ENCODE measurements at places on chromosomes 1 and 21.

DNA sequence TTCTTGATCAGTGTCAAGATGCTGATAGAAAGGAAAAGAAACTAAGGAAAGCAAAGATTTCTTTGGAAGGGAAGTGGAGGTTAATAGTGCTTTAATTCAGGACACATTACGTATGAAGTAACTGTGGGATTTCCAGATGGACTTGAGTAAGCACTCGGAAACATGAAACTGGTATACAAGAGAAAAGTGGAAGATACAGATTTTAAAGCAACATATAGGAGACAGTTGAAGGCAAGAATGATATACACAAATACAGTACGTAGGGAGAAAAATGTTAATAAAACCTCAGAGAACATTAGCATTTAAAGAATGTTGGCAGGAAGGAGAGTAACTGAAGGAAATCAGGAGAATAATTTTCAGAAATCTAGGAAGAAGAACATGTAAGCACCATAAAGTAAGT lies 730.9 kb upstream of the ADGRL2 start:
- DNase-seq = no peak

DNA sequence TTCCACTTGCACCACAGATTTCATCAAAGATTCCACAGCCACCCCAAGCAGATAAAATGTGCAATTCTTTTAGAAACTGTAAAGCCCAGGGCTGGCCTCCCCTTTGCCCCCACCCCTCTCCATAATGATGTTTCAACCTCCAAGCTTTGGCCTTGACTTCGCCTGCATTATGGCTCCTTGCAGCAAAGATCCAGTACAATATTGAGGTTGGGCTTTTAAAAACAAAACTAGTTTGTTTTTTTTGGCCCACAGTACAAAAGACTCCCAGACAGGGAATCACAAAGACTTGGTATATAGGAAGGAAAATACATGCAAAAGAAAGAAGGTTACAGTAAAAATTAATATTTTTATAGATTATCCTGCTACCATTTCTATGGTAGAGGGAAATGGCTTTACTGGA lies 356.5 kb upstream of the PTBP2 start:
- DNase-seq = no peak

- no peak for DNase-seq
These were observed 5.0 kb downstream of the JMJD4 start for GRCh38 chr1:227729881-227730629.

DNA sequence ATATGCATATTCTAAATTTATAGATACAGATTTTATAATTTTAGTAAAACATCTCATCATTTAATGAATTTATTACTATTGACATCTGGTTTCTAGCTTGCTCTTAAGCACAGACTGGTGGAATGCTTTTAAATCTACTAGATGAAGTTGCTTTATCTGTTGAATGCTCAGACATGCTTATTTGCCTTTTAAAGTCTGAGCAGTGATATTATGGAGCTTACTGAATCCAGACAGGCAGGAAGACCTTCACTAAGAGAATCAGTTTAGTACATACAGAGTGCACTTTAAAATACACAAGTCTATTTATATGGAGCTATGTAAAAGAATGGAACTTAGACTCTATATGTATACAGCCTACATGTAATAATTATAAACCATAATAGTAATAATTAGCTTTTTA lies 16.6 kb downstream of the SDCCAG8 start:
- DNase-seq = no peak

DNA sequence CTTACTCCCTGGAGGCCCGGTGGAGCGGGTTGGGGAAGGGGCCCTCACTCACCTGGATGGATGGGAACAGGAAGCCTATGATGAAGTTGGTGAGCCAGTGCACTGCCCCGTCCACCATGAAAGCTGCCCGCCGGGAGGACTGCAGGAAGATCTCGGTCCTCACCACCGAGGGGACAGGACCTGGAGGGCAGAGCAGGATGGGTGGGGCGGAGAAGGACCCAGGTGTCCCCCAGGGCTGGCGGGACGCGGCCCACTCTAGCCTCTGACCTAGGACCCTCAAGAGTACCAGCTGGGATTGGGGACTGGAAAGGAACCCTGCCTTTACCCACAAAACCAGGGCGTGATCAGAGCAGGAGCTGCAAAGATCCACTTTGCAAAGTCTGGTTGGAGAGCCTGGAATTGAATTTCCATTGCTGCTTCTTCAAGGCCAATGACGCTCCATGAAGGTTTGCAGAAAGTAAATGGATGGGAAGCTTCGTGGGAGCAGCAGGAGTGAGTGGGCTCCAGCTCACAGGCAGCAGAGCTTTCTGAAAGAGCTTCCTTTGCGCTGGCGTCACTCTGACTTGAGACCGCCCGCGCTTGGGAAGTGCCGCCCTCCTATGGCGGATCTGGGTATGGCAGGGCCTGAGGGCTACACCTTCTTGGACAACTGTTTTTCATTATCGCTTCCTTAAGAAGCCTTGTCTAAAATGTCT lies 21.4 kb downstream of the SLC2A7 start:
- no peak for DNase-seq

DNA sequence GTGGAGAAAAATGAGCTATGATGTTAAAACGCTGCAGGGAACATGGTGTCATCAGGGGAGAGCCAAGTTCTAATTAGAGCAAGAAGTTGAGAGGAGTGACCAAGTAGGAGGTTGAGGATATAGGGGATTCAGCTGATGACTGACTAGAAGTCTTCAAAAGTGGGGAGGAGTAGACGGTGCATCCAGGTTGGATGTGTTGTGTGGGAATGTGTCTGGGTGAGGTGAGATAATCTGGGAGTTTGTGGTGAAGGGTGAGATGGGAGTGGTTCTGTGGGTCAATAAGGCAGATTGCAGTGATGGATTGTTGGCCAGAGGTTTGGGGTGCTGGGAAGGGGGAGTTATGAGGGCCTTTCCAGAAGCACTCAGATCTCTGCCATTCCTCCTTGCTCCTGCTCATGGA lies 72.0 kb upstream of the IRF2BP2 start:
- DNase-seq = no peak

DNA sequence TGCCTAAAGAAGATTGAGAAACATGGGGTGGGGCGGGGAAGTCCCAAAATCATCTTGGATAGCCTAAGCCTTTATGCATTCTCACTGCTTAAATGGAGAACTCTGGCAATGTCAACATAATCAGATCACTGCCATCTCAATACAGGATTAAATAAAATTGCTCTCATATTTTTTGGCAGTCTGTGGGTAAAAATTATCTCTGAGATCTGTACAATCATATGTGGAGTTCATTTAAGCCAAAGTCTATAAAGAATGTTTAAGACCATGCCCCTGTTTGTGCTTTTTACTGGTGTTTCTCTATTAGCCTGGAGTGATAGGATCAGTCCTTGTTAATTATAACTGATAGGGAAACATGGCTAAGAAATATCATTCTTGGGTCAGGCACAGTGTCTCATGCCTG lies 136.3 kb downstream of the GPR52 start:
- no peak for DNase-seq

DNA sequence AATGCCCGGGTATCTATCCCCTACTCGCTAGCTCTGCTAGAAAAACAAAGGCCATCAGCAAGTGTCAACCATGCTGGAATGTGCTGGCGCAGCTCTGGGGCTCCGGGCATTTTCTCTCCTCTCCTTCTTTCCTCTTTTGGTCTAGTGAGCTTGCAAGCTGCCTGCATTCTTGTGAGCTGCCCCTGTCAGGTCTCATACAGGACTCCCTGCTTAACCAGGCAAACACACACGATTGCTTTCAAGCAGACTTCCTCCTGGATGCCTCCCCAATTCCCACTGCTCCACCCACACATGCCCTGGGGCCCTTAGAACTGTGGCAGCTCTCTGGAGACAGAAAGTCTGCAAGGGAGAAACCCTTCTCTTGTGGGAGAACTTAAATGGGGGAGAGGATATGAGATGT lies 35.7 kb upstream of the SUCO start:
- no peak for DNase-seq

DNA sequence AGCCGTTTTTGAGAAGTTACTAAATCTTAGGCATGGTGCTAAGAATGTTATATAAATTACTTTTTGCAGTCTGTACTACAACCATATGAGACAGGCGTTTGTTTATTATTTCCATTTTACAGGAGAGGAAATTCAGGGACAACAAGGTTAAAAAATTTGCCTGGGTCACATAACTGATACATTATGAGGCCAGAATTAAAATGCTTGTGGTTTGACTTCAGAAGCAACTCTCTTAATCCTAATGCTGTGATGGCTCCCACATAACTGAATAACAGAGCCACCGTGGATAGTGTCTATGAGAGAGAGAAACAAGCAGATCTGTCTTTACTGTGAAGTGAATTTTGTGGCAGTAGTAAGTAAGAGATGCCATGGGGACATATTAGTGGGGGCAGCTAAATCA lies 184.9 kb downstream of the NCAM2 start:
- no peak for DNase-seq

DNA sequence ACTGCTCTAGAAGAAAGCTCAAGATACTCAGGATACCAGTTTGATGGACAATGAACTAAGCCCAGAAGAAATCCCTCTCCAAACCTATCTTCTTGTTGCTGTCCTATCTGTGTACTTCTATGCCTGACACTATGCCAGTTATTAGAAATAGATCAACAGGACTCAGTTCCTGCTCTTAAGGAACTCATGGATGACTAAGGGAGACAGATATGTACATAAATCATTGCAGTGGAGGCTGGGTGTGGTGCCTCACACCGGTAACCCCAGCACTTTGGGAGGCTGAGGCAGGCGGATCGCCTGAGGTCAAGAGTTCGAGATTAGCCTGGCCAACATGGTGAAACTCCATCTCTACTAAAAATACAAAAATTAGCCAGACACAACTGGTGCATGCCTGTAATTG lies 42.4 kb upstream of the AK4 start:
- no peak for DNase-seq

DNA sequence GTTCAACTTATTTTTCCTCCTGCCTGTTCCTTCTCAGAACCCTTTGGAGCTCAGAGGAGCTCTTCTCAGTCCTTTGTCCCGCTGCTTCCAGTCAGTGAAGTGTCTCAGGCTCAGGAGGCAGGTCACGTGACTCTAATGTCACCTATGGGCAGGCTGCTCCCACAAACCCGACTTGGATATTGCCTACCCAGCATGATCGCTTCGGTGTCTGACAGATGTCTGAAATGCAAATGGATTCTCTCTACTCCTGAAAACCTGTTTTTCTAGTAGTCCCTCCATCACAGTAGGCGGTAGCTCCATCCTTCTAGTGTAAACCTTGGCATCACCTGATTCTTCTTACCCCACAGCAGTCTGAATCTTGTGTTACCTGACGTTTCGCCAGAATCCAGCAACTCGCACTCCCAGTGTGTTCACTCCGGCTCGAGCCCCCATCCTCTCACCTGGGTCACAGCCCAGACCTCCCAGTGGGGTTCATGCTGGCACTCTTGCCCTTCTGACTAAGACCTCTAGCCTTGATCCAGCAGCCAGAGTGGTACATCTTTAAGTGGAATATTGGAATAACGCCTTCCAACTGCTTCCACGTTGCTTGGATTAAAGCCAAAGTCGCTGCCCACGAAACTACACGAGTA lies 5.4 kb downstream of the PADI6 start:
- no peak for DNase-seq

GRCh38 chr1:94863297-94863911 lies 43.2 kb downstream of the SLC44A3 start:
- DNase-seq = no peak

DNA sequence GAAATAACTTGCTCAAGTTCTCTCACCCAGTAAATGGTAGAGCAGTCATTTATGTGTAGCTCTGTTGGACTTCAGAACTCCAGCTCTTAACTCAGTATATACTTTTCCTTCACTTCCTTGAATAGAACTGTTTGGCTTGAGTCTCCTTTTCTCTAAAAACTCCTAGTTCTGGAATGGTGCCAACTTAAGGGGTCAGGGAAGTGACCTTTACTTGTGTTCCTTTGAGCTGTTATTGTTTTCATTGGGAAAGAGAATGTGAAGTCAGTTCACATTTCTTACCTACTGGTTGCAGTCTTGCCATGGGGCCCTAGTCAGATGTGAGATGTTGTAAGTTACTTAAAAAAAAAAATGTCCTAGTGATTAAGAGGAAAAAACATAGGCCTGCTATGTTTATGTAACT lies 77.0 kb upstream of the MACF1 start:
- DNase-seq = no peak

- DNase-seq = no peak
These were observed 936 bp downstream of the ZFP69B start for GRCh38 chr1:40451238-40451585.

DNA sequence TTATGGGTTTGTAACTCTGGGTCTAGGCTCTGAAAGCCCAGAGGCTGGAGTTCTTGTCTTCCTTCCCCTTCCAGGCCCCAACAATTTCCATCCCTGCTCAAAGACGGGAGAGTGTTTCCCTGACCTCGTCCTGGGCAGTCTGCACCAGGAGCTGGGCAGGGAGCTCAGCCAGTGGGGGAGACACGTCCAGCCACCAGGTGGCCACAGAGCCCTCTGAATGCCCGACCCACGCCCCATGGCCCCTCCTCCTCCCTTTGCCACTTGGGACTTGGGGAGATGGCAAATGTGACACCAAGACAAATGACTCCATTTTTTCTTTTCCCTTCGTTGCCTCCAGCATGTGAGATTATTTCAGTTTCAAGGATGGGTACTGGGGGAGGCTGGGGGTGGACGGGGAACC lies 159.9 kb upstream of the AJAP1 start:
- DNase-seq = no peak

DNA sequence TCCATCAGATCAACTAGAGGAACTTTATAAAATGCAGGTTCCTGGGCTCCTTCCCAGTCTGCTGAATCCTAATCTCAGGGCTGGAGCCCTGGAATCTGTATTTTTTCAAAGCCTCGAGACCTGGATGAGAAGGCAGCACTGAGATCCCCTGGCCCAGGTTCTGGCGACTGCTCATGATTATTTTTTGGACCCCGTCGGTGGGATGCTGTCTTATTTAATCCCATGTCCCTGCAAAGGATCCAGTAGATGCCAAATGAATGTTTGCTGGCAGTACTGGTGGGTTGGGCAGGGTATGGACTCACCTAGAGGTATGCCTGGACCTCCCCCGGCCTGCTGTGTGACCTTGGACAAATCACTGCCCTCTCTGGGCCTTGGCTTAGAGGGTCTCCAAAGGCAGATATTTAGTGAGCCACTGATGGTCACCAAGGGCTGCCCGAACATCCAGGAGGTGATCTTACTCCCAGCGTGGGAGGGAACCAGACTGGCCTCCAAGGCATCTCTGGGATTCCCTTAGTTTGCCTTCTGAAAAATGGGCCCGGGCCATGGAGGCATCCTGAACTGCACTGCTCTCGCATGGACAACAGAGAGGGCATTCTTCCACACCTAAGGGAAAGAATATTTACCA lies 91.6 kb upstream of the RUNX3 start:
- DNase-seq = no peak

- DNase-seq = no peak
These were observed 85.2 kb upstream of the ADAM30 start for GRCh38 chr1:119981496-119981895.

GRCh38 chr1:63772201-63772600 lies 1.6 kb upstream of the ROR1 start:
- no peak for DNase-seq
